Lung microvascular endothelial cell (primary cell): ENCODE measurements at places on chromosomes 6 and 20.
A peak's percentile ranks its signal among the peaks of the same experiment; 100 is the strongest.

DNA sequence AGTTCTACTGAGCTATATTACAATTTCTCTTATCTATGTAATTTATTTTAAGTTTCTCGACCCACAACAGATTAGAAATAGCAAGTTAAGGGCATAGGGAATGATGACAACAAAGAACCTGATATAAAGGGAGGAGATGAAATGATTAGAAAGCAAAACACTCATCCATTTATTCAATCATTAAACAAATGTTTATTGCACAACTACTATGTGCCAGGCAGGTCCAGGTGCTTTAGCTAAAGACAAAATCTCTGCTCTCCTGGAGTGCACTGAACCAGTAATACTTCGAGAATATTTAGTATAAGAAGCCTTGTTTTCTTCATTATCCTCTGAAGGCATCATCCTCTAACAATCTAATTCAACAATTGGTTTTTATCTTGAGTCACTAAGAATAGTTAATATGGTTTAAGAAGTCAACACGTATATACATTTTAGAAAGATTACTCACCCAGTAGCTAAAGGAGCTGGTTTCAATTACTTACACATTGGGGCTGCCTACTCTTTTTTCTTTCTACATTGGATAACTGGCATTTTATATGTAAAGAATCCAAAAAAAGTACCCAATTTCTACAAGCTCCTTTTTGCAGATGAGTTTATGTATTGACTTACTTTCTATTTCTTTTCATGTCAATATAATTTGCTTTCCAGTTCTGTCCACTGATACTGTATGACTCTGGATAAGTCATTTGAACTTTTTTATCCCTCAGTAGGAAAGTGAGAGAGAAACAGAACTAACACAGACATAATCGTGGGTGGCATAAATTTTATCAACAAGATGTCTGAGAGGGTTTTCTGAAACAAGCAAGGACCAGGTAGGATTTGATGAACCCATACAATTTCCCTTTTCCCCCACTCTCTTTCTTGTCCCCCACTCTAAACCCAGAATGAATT is 312.6 kb downstream of the CLIC5 start:
- no peak for DNase-seq

GRCh38 chr20:8055096-8055495 is 35.5 kb upstream of the TMX4 start:
- no peak for DNase-seq

- DNase-seq = peak; percentile 95
These were observed 121.5 kb upstream of the NEDD9 start for GRCh38 chr6:11353921-11354389.

GRCh38 chr20:47656318-47656717 is 129.0 kb downstream of the SULF2 start:
- no peak for DNase-seq

DNA sequence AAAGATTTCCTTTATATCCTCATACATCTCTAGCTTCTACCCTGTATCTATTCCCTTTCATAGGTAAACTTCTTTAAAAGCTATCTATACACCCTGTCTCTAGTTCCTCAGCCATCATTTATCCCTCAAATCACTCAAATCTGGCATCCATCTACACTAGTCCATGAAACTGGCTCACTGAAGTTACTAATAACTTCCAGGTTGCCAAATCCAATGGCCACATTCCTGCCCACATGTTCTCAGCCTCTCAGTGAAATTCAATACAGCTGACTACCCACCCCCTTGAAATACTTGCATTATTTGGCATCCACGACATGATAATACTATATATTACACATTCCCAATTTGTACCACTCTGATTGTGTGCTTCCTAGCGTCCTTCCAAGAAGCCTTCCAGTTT is 8.7 kb downstream of the REPS1 start:
- no peak for DNase-seq

GRCh38 chr6:71887006-71887743 is 825 bp downstream of the RIMS1 start:
- DNase-seq = no peak

- DNase-seq = no peak
These were observed 254.4 kb upstream of the JAG1 start for GRCh38 chr20:10927936-10928840.

GRCh38 chr6:33950891-33951889 is 147.4 kb upstream of the MLN start:
- no peak for DNase-seq

- no peak for DNase-seq
These were observed 525 bp upstream of the MAK start for GRCh38 chr6:10838794-10839333.

DNA sequence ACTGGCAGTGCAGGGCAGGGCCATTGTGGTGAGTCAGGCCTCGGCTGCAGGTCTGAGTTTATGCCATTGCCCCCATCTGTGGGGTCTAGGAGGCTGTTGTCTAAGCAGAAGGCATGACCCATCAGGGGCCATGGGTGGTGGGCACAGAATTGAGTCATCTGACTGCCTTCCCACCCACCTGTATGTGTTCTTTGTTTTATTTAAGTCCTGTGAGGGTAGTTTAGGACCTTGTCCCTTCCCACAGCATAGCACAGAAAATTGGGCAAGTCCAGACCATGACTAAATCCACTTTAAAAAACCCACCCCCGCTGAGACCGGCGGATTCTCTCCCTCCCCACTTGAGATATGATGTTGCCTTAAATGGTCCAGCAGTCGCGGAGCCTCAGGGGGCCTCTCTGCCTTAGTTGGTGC is 40.3 kb downstream of the ERMARD start:
- DNase-seq = no peak

DNA sequence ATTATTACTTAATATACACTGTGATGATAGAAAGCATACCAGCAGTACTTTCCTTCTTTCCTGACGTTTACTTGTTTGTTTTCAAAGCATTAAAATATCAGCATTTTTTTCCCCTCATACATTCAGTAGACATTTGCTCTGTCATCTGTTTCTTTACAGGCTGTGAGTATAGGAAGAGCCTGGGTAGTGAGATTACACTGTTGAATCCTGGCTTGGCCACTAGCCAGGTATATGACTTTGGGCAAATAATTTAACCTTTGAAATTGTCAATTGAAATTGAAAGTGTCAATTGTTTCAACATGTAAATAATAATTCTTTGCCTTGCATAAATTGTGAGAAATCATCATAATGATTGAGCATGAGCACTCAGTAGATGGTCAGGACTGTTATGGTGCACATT is 336.2 kb downstream of the CDKAL1 start:
- DNase-seq = peak; percentile 70

- DNase-seq = no peak
These were observed 176.6 kb downstream of the TSHZ2 start for GRCh38 chr20:53148771-53149147.

DNA sequence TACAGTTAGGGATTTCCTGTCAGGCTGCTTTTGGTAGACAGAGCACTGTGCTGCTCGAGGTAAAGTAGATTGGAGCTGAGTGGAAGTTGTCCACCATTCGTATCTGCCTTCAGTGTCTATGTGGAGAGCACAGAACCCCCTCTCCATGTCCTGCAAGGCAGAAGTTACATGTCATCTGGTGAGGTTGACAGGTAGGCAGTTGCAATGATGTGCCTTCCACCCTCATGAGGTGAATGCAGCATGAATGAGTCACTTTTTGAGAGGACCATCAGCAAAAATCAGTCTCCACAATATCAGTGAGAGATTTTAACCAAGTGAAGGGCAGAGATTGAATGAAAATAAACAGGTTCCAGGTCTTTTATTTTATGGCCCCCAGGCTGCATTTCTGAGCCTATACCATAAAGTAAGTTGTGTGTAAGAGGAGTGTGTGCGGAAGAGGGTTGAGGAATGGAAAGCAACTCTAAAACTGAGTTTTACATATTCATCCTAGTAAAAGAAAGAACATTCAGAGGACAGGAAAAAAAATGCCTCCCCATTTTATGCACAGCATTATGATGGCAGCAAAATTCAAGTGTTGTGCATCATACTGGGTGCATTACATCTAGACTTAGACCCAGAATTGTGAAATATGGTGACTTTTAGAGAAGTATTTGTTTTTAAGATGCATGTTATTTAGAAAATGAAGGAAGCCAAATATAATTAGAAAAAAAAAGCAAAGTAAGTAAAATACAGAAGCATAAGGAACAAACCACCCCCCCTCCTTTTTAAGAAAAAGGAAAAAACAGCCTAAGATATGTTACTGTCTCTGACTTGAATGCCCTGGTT is 15.8 kb downstream of the TRAPPC3L start:
- no peak for DNase-seq

DNA sequence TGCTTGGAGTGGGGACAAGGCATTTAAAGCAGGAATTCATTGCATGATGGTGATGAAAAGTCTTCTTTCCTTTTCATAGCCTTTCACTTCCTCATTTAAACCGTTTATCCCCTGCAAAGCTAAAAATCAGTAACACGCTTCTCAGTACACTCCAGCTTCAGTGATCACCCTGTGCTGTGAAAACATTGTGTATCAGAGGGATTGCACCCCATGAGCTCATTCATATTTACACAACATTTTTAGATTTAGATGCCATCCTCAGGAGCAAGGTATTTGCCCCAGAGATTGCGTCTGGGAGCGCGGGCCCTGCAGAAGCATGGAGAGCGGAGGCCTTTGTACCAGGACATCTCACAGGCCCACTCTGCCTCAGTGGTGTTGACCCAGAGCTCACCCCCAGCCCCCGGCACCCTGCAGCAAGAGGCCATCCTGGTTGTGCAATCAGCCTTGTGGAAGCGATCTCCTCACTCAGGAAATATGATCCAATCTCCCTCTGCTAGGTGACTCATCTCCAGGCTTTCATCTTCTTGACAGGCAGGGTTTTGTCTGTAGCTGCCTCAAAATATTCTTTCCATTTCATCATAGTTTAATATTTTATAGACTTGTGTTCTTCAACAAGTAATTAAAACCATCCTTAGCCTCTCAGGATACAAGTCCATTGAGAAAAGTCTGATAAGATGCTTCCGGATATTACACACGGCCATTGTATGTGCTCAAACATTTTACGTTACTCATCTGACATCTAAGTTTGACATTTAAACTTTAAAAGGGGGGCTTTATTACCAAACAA is 38.9 kb upstream of the THBS2 start:
- peak; percentile 3 for DNase-seq

- DNase-seq = peak; percentile 99
These were observed 155.5 kb downstream of the PRL start for GRCh38 chr6:22141241-22141745.

DNA sequence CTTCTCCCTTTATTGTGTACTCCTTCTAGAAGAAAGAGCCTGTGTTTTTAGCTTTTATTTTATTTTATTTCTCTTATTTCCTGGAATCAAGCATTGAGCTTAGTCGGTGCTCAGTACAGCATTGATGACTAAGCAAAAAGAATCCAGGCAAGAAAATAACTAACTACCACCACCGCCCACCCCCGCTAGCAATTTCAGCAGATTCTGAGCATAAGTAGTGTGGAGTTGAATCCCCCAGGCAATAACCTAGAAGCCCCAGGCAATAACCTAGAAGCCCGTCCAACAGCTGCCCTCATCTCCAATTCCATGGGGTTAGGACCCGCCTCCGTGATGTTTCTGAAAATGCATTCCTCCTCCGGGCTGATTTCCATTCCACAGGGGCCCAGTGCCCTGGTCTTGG is 258.0 kb upstream of the TAB2 start:
- DNase-seq = no peak

GRCh38 chr6:121531658-121532169 is 96.3 kb downstream of the GJA1 start:
- DNase-seq = no peak

DNA sequence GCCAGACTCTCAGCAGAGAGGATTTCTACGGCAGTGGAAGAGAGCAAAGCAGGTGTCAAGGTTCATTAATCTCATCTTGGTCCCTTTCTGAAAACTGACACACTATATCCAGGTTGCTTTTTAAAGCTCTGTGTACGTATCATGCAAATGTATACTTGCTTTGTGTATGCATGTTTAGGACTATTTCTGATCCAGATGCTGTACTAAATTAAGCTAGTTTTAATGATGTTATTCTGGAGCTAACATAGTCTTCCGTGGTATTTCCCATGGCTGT is 59.2 kb upstream of the SNX9 start:
- DNase-seq = no peak

DNA sequence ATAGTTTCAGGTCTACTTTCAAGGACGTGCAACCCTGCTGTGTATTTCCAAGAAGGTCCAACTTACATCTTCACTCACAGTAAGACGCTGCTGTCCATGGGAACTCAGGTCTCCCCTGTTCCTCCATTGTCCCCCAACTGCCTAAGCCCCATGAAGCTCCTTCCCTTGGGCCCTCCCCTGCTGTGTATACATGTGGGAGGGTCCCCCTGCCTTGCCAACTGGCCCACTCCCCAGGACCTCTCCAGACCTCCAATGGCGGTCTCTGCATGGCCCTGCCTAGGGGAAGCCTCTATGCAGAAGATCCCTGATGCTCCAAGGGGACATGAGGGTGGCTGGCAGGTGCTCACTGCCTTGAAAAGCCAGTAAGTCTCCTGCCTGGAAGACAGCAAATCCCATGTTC is 186.7 kb upstream of the CST7 start:
- DNase-seq = no peak

DNA sequence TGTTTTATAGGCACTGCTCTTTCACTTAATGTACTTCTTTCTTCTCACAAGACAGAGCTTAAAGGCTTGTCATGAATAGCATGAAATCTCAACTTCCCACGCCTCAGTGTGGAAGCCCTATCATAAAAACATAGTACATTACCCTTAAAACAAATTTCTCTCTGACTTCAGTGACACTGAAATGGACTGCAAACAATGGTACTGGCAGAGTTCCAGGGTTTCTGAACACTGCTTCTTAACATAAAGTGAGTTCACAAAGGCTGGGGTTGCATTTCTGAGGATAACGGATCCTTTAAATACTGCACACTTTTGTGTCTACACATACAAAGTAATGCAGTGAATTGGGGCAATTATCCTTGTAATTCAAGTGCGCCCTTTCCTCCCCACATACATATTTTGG is 32.3 kb upstream of the PLEKHG1 start:
- DNase-seq = peak; percentile 55

DNA sequence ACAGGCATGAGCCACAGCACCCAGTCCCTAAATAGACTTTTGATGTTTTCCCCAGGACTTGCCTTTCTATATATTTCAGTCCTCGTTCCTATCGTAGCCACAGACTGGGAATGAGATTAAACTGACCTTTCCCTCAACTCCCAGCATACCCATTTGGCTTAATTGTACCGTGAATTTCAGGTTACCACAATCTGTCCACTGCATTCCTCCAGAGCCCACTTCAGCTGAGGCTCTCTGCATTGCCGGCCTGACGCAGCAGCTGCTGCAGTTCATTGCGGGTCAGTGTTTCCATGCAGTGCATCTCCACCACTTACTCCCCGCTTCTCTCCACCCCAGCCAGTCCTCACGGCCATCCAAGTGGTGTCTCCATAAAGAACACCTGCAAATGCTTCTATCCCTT is 103.1 kb upstream of the RIN2 start:
- no peak for DNase-seq

- peak; percentile 49 for DNase-seq
These were observed 55.1 kb downstream of the ORC3 start for GRCh38 chr6:87645080-87645479.
